Activated T-cell treated with anti-CD3 and anti-CD28 coated beads for 24 hours (primary cell): ENCODE measurements at places on chromosomes 13 and 19.

- DNase-seq = no peak
These were observed 464.6 kb downstream of the PCDH9 start for GRCh38 chr13:66765559-66765958.

DNA sequence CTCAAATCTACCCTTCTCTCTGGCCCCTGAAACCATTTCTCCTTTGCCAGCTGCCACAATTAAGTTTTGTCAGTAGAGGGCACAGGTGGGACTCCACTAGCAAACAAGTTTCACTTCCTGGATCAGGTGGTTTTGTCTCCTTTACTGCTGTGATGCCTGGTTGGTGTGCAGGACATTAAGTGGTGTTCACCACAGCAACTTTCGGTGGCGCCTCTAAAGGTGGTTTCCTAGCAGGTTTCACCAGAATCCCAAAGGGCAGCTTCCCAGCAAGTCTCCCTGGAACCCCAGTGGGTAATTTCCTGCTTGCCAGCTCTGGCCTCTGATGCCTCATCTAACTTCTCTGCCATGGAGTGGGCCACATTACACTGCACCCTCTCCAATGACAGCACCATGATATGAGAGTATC, 16.6 kb downstream of the MED4 start:
- no peak for DNase-seq

GRCh38 chr19:16180611-16181010, 4.6 kb upstream of the FAM32A start:
- no peak for DNase-seq

DNA sequence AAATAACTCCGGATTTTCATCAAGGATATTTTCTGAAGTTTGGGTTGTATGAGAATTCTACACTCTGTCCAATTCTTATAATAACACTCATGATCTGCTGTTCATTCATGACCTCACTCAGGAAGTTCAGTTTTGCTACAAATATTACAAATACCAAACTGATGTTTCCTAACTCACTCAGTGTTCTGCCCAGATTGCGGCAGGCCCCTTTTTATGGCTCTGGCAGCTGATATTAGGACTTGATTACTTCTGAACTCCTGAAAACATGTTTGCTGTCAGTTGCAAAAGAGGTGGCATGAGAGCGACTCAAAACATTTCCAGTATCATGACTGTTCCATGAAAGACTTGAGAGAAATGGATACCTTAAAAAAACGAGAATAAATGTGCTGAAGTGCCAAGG, 188.0 kb downstream of the RGCC start:
- DNase-seq = no peak

DNA sequence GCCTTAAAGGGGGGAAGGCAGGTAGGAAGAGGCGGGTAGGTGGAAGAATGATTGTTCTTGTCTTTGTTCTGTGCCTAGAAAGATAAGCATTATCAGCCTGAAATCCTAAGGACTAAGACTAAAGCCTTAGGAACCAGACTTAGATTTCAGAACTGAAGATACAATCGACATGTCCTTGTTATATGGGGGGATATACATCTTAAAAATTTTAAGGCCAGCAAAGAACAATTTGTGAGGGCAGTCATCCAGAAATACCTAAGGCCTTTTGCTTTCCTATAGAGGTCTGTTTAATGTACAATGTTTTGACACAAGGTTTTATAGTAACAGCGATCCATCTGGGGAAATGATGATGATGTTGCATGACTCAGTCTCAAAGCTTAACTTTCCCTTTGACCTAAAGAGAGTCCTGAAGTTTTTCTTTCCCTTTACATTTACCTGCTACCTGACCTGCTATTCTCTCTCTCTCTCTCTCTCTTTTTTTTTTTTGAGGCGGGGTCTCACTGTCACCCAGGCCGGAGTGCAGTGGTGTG, 20.2 kb upstream of the CEACAM6 start:
- DNase-seq = no peak

DNA sequence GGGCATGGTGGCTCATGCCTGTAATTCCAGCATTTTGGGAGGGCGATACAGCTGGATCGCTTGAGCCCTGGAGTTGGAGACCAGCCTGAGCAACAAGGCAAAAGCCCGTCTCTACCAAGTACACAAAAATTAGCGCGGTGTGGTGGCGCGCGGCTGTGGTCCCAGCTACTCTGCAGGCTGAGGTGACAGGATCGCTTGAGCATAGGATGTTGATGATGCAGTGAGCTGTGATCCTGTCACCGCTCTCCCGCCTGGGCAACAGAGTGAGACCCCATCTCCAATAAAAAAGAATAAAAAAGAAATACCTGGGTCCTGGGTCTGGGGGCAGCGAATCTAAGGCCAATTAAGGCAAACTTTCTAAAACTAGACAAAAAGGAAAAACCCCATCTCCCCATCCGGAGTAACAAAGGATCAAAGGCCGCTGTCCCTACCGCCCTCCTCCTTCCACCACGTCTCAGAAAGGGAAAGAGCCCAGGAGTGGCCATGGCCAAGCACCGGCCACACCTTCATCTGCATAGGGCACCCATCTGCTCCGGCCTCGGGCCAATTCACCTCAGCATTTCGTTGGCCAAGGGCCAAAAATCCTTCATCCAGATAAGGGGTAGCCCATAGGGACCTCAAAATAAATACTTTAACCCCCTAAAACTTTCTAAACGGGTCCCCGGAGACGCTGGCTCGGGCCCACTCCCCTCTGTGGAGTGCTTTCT, 851 bp downstream of the ZNF320 start:
- no peak for DNase-seq

DNA sequence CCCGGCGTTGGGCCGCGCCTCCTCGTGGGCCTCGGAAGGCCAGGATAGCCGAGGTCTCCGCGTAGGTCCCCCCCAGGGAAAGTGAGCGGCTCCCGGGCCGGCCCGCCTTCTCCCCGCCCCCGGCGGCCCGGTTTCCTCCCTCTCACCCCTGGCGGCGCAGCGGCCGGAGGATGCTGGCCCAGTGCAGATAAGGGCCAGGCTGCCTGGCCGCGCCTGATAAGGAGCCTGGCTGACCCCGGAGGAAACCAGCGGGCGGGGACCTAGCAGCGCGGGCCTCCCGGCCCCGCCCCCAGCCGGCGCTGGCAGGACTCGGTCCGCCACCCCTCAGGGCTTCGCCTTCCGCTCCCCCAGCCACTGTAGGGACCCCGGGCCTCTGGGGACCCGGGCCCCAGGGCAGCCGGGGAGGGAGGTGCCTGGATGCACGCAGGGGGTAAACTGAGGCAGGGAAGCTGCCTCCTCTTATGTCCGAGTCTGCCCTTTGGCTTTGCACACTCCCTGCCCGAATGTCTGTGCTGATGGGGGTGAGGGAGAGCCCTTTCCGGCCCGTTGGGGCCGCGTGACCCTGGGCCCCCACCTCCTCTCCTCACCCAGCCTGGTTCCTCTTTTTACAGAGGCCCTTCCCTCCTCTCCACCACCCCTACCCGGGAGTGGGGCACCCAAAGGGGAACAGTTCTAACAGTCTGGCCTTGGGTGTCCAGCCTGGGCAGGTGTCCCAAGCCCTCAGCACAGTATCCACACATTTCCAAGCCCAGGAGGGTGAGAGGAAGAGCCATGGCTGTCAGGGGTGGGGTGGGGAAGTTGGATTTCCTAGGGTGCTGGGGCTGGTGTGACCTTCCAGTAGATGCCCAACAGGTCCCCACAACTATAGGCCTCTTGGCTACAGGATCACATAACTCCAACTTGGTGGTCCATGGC, at the start of gene LYL1:
Gene LYL1 (minus strand): TSS at position 193 of the 915 bp plus-strand sequence. CDS start 1,687 bp downstream, outside the sequence.
- DNase-seq = no peak

GRCh38 chr13:40518481-40518882, 148.0 kb downstream of the FOXO1 start:
- peak; percentile 77 for DNase-seq

DNA sequence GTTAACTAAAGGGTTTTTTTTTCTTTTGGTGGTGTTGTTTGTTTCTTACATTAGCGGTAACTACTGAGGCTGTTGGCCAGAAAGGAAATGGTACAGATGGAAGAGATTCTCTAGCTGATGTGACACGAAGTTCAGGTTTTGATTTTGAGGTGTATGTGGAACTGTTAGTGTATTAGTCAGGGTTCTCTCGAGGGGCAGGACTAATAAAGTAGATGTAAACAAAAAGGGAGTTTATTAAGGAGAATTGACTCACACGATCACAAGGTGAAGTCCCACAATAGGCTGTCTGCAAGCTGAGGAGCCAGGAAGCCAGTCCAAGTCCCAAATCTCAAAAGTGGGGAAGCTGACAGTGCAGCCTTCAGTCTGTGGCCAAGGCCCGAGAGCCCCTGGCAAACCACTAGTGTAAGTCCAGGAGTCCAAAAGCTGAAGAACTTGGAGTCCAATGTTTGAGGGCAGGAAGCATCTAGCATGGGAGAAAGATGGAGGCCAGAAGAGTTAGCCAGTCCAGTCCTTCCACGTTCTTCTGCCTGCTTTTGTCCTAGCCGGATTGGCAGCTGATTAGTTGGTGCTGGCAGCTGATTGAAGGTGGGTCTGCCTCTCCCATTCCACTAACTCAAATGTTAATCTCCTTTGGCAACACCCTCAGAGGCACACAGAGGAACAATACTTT, 577.6 kb downstream of the EFNB2 start:
- DNase-seq = no peak

DNA sequence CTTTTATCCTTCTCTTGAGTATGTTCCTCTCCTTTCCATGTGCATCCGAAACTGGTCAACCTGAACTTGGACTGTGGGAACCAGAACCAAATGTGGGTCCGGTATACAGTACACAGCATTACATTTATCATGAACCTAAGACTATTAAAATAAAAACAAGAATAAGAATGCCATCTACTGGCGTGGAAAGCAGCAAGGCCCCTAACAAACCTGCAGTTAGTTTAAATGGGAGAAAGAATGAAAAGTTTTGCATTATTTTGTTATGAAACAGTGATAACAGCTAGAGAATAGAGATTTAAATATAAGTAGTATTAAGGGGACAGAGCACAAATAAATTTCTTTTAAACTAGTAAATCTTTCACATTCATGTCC, 159.5 kb downstream of the RBM26 start:
- DNase-seq = no peak

- no peak for DNase-seq
These were observed 138.9 kb downstream of the OLFM4 start for GRCh38 chr13:53167561-53167960.

DNA sequence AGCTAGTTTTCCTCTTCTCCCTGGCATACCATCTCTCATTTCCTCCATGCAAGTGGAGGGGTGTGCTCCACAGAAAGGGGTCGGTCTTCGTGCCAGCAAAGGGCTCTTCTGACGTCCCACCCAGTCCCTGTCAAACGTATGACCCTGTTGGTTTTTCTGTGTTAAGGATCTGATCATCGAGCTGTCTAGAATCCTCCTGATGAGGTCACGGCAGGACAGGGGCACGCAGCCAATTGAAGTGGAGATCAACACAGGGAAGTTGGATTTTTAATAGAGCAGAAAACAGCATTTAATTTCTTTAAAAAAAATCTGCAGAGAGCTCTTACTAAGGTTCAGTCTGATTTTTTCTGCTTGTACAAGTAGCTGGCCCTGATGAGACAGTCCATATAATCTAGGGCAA, 339.4 kb downstream of the TEX29 start:
- no peak for DNase-seq

GRCh38 chr19:46635920-46636761, at the start of gene GNG8:
TSS of gene GNG8 (minus strand) at chr19:46636202. CDS start at chr19:46634682, 1,520 bp downstream.
- no peak for DNase-seq

GRCh38 chr19:50377517-50377916, 1.3 kb downstream of the NR1H2 start:
- no peak for DNase-seq

- DNase-seq = no peak
These were observed 73.1 kb downstream of the TNFSF13B start for GRCh38 chr13:108342369-108343289.

DNA sequence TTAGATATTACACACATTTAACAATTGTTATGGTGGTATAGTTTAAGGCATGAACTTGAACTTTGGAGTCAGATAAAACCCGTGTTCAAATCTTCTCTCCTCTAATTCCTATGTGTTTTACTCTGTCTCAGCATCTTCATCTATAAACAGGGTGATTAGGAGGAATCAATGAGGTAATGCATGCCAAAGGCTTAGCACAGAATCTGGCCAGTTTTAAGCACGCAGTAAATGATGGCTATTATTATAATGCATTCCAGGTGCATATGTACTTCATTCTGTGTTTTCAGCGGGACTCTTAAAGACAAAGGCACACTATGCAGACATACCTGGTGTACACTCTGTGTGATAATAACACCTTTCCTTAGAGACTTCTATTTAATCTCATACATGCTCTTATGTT, 88.0 kb upstream of the FRY start:
- no peak for DNase-seq

DNA sequence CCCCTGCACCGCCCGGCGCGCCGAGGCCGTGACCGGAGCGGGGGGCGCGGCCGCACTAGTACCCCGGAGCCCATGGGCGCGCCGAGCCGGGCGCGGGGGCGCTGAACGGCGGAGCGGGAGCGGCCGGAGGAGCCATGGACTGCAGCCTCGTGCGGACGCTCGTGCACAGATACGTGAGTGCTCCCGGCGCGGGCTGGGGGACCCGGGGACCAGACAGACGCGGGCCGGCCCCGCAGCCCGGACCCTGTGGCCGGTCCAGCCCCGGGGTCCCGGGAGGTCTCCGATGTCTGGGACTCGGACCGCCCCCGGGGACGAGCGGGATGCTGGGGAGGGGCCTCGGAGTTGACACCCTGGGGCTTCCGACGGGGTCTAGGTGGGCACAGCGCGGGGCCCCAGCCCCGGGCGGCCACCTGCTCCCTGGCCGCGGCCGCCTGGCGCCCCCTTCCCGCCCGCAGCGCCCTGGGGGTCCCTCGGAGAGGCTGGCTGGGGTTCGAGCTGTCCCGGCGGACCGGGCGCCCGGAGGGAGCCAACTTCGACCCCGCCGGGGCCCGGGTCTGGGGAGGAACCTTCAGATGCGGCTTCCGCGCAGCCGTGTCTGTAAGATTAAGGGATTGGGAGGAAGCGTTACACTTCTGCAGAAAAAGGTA, 568 bp downstream of the ATP11A start:
- DNase-seq = peak; percentile 9

GRCh38 chr13:93496985-93497673, 270.5 kb downstream of the GPC6 start:
- DNase-seq = no peak

DNA sequence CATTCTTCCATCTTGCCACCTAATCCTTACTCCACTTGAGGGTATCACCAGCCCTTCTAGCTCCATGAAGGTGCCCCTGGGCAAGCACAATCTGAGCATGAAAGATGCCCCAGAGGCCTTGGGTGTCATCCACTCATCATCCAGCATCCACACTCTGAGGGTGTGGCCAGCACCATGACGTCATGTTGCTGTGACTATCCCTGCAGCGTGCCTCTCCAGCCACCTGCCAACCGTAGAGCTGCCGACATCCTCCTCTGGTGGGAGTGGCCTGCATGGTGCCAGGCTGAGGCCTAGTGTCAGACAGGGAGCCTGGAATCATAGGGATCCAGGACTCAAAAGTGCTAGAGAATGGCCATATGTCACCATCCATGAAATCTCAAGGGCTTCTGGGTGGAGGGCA, 3.1 kb upstream of the KLK3 start:
- DNase-seq = no peak

GRCh38 chr19:53461866-53462265, 5.7 kb upstream of the ZNF813 start:
- DNase-seq = no peak
